ENCODE measurements at places on chromosomes 2 and 18. TPM values are rescaled to one million over a fixed set of nuclear protein-coding genes. Genes with fewer than 3 reads are reported as not detected.

The TMEM163 gene
- total RNA-seq: 0.14 TPM

The GORASP2 gene
- 87.3 TPM for total RNA-seq

The RAD51AP2 gene
- not detected for total RNA-seq

The TMEM182 gene
- total RNA-seq: 2.7 TPM

The MFSD2B gene
- 0.30 TPM for total RNA-seq

The UGT1A6 gene
- total RNA-seq: not detected

The SNTG2 gene
- 1.1 TPM for total RNA-seq

The PHOSPHO2 gene
- total RNA-seq: 4.5 TPM

The MAL gene
- 101 TPM for total RNA-seq

The KCNG2 gene
- total RNA-seq: not detected

The GCC2 gene
- total RNA-seq: 141 TPM

The WDR75 gene
- 38.1 TPM for total RNA-seq

The REEP1 gene
- not detected for total RNA-seq

The ZNF407 gene
- 24.7 TPM for total RNA-seq

The POTEI gene
- not detected for total RNA-seq

The INHBB gene
- not detected for total RNA-seq

The PARD6G gene
- 0.38 TPM for total RNA-seq

The INO80C gene
- 13.0 TPM for total RNA-seq

The TMEM178A gene
- 0.22 TPM for total RNA-seq

The CPLX4 gene
- not detected for total RNA-seq

The RGPD4 gene
- total RNA-seq: 0.63 TPM

The ATP8B1 gene
- not detected for total RNA-seq

The SULT1C4 gene
- total RNA-seq: not detected

The SERPINB12 gene
- total RNA-seq: not detected

The CHRND gene
- not detected for total RNA-seq

The TUBB8B gene
- not detected for total RNA-seq

The FNDC4 gene
- total RNA-seq: not detected

The ABHD1 gene
- 1.0 TPM for total RNA-seq

The GNAL gene
- 0.19 TPM for total RNA-seq

The POTEE gene
- not detected for total RNA-seq

The PASK gene
- 87.9 TPM for total RNA-seq

The NT5DC4 gene
- not detected for total RNA-seq

The ANTXR1 gene
- total RNA-seq: not detected

The FAM237A gene
- not detected for total RNA-seq

The FKBP1B gene
- not detected for total RNA-seq

The RBKS gene
- 3.0 TPM for total RNA-seq

Data from CD4-positive, alpha-beta T cell (primary cell).